ENCODE measurements at places on chromosomes 6 and 20.
A peak's percentile ranks its signal among the peaks of the same experiment; 100 is the strongest.

GRCh38 chr20:2698186-2698817, 5.7 kb downstream of the EBF4 start:
- DNase-seq, result no peak

DNA sequence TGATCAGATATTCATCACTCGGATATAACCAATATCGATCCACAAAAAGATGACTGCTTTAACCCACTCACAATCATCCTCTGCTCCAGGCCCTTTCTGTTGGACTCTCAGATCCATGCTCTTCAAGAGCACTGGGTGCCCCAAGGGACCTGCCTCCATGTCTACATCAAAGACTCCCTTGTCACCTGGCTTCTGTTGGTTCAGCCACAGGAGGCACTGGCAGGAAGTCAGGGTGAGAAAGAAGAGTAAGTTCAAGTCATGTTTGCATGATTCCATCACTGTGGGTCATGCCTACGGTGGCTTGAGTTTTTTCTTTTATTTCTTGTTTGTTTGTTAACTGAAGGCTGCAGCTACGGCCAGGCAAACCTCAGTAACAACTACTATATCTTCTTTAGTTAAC, 243.3 kb downstream of the ADGRG6 start:
- DNase-seq, result no peak

GRCh38 chr6:163738725-163739407, 324.3 kb downstream of the QKI start:
- DNase-seq, result peak; percentile 22

GRCh38 chr6:7147051-7147671, 39.4 kb downstream of the RREB1 start:
- no peak for DNase-seq

DNA sequence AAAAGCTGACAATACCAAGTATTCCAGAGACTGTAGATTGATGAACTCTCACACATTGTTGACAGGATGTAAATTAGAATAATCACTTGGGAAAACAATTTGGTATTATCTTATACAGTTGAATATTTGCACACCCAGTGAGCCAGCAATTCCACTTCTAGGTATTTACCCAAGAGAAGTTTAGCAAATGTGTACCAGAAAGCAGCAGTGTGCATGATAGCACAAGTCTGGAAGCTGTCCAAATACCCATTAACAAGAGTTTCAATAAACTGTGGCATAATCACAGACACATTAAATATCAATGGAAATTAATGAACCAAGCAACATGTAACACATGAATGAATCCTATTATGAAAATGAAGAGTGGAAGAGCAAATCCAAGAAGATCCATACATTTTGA, 233.6 kb downstream of the TPBG start:
- no peak for DNase-seq

DNA sequence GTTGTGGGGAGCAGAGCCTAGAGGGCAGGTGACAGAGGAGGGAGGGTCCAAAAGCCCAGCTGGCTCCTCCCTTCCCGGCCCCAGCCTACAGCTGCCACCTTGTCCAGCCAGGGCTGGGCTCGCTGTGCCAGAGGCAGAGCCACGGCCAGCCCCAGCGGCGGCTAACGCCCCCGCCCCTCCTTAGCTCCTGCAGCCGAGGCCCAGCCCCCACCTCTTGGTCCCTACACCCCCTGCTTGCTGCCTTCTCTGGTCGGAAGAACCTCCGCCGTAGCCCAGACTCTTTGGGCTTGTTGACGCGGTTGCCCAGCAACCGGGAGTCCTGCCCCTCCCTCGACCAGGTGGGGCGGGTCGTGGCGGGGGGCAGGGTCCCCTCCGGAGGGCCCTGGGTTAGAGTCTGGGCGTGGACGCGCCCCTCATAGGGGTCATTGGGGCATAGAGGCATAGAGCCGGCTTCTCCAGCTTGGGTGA, 521 bp upstream of the LKAAEAR1 start:
- no peak for DNase-seq

GRCh38 chr6:158172001-158172400, 3.9 kb downstream of the GTF2H5 start:
- DNase-seq, result no peak

GRCh38 chr6:146543940-146544615, 445 bp downstream of the RAB32 start:
- no peak for DNase-seq

DNA sequence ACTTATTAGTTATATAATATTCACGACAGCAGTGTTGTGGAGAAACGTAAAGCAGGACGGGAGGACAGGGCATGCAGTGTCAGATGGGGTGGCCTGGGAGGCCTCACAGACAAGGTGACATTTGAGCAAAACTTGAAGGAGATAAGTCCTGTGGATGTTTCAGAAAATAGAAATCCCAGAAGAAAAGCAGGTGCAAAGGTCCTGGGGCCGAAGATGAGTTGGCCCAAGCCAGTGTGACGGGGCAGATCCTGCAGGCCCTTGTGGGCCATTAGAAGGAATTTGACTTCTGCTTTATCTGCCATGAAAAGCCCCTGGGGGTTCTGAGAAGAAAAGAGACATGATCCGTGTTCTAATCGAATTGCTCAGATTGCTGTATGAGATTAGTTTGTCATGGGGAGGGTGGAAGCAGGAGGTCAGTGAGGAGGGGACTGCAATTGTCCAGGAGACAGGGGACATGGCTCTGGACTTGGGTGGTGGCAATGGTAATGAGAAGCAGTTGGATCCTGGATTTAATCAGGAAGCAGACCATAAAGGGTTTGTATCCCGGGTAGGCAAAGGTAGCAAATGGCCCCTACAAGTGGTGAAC, 437.4 kb upstream of the SULF2 start:
- DNase-seq, result no peak

DNA sequence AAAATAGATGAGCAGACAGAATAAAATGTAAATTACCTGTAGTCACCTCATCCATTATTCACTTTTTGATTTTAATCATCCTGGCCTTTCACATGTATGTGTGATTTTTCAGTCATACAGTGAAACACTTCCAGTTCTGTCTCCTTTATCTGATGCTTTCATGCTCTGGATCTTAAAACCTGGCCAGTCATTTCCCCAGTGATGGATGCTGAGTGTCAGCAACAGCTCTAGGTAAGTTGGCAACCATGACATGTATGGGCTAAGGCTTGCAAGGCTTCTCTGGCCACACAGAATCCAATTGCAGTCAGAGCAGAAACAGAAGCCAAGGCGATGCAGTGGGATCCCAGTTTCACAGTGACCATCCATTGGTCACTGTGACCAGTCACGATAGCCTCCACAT, 35.8 kb downstream of the FBXO9 start:
- DNase-seq, result no peak

DNA sequence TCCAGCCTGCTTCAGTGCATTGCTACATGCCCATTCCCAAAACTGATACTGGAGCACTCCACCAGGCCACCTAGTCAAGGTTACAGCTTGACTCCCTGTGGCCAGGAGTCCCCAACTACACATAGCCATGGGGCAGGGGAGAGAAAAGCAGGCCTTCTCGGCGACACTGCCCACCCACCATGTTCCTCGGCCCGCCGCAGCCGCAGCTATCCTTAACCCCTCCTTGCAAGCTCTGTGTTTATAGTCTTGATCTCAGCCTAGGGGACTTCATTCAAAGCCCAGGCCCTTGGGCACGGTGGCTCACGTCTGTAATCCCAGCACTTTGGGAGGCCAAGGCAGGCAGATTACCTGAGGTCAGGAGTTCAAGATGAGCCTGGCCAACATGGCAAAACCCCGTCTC, 39.2 kb upstream of the FAM50B start:
- DNase-seq, result no peak

GRCh38 chr20:58239216-58239615, 10.8 kb upstream of the ANKRD60 start:
- DNase-seq, result no peak

Data from GM12864 (cell line).